Mucosa of gallbladder (tissue), 1 donor: ENCODE measurements at places on chromosomes 2 and 18. TPM values are rescaled to one million over a fixed set of nuclear protein-coding genes. Genes with fewer than 3 reads are reported as not detected.

The MAPK4 gene
- 13.5 TPM for total RNA-seq

The ADD2 gene
- total RNA-seq, result 0.95 TPM

The PRSS56 gene
- not detected for total RNA-seq

The CSRNP3 gene
- 7.1 TPM for total RNA-seq

The TCF23 gene
- 0.12 TPM for total RNA-seq

The PER2 gene
- total RNA-seq, result 29.8 TPM

The LDLRAD4 gene
- 51.0 TPM for total RNA-seq

The CENPA gene
- total RNA-seq, result 1.3 TPM
